Stimulated activated CD8-positive, alpha-beta memory T cell treated with anti-CD3 and anti-CD28 coated beads, Interleukin-15, amount 100 ng/mL, for 48 hours (primary cell): ENCODE measurements at places on chromosomes 16 and 17.

DNA sequence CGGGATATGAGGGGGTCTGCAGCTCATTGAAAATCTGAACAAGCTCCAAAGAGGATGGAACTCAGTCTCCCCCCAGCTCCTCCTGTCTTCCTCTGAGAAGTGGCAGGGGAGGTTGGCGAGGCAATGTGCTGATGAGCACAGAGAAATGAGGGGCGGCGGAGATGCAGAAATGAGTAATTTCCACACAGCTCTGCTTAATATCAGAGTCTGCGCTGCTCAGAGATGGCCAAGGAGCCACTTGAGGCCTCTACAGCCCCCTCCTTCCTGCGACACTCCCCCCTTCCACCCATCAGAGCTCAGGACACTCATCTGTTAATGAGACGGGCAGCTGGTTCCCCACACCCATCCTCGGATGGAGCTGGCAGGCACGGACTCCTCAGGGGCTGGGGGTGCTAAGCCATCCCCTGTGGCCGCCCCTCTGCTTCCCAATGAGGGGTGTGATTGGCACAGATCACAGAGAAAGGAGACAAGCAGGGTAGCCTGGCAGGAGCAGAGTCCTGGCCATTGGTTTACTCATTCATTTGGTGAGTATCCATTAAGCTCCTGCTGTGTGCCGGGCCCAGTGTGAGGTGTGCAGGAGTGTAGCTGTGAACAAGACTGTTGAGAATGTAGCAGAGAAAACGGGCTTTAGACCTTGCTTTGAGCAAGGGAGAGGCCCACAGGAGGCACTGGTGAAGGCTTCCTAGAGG is 12.7 kb upstream of the CRHR1 start:
- DNase-seq: no peak

DNA sequence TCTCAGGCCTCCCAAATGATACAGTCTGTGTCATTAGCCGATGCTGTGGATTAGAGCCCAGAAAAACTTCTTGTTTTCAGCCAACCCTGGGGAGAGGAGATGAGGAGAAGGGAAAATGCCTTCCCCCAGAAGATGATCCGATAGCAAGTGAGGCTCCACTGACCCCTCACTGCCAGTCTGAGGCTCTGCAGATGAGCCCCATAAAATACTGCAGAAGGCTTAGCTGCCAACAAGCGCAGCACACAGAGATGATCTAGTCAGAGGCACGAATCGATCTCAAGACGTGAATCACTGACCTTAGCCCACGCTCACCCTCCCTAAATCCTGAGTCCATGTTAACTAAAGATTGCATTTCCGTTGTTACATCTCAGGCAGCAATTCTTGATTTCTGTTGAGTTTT is 31.5 kb downstream of the SALL1 start:
- no peak for DNase-seq

DNA sequence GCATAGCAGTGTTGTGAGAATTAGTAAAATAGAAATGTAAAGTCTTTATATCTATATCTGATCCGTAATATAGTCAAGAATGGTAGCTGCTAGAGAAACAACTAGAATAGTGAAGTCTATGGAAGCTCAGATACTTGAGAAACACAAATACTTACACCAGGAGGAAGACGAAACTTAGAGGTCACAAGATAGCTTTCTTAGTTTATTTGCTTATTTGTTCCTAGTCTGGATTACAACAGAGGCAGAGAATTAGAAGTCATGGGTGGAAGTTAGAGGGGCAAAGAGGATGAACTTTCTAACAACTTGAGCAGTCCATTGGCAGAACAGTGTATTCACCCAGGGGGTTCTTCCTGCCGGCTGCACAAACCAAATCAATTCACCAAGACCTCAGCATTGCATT is 13.9 kb downstream of the GNGT2 start:
- DNase-seq: no peak

- DNase-seq: no peak
Measured at GRCh38 chr17:56165072-56165641, 11.9 kb downstream of the ANKFN1 start.

- DNase-seq: no peak
Measured at GRCh38 chr16:89973235-89973634, 24.7 kb downstream of the DEF8 start.

GRCh38 chr17:64270885-64271284 is 7.8 kb upstream of the TEX2 start:
- no peak for DNase-seq

GRCh38 chr17:76561332-76561731 is 21.5 kb downstream of the PRCD start:
- no peak for DNase-seq

DNA sequence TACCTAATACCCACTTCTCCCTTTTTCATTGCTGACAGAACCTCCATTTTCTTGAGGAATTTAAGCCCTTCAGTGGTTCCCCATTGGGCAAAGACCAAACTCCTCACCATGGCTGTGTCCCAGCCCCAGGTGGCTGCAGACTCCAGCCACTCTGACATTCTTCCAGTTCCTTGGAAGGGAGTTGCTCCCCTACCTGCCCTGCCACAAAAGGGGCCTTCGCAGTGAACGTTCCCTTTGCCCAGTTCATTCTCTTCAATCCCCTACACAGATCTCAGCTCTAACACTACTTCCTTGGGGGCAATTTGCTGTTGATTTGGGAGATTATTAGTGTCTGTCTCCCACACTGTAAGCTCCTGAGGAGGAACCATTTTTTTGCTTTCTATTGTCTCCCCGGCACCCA is 3.2 kb upstream of the AKTIP start:
- DNase-seq: no peak

- no peak for DNase-seq
Measured at GRCh38 chr16:58960484-58960883, 226.4 kb upstream of the GOT2 start.
